ENCODE measurements at places on chromosomes 2 and 18.

- DNase-seq: no peak
Measured at GRCh38 chr18:34951625-34952379, 89.4 kb upstream of the MAPRE2 start.

DNA sequence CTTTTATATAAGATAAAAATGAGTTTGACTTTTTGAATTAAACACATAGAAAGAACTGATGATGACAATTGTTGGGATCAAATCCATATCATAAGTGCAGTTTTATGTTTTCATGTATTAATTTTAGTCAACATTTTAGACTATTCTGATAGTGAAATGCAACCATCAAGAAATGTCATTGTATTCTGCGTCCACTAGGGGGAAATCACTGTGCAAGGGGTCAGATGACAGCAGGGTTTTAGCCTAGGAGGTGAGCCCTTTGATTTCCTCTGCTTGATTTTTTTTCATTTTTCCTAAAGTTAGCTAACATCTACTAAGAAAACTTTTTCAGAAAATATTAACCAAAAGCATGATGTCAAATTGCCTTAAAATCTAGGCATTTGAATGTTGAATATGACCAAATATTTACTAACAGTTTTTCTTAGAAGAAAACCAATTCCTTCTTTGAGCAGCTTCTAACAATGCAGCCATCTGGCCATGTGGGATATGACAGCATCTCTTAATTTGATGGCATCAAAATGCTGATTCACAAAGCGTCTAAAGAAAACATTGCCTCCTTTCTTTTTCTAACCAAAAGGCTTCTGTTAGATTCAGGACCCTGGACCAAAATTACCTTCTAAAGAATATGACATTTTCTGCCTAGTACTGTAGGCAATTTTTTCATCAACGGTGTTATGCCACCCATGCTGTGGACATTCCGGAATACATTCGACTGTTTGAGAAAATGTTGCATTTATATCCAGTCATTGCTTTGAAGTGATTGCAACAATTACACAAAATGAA, 141.5 kb downstream of the SPHKAP start:
- peak; percentile 11 for DNase-seq

DNA sequence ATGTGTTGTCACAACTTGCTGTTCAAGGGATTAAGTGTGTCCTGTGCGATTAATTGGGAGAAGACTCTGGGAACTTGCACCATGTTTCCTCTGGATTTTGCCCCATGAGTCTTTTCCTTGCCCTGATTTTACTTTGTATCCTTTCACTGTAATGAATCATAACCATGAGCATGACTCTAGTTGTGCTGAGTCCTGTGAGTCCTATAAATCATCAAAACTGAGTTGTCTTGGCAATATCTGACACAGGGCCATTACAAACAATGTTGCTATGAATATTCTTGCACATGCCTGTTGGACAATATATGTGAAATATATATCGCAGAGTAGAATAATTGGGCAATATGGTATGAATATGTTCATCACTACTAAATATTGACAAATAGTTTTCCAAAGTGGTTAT, 56.5 kb upstream of the COL5A2 start:
- DNase-seq: no peak

DNA sequence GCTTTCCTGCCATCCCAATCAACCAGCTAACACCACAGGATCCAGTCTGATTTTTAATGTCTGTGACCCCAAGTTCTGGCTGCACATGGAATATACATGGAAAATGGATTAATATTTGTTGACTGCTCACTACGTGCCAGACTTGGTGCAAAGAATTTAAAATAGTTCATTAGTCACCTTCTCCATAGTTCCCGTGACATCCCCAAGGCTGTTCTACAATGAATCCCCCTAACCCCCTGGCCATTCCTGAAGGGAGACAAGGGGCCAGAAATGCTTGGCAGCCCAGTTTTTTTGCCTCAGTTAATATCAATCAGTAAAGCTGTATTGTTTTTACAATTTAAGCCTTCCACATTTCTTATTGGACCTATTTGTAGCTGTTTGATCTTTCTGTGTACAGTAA, 71.0 kb upstream of the ST3GAL5 start:
- no peak for DNase-seq

Measured in putamen (tissue), 1 donor.